Activated CD4-positive, alpha-beta T cell treated with anti-CD3 and anti-CD28 coated beads for 24 hours (primary cell): ENCODE measurements at places on chromosomes 12 and 14.

DNA sequence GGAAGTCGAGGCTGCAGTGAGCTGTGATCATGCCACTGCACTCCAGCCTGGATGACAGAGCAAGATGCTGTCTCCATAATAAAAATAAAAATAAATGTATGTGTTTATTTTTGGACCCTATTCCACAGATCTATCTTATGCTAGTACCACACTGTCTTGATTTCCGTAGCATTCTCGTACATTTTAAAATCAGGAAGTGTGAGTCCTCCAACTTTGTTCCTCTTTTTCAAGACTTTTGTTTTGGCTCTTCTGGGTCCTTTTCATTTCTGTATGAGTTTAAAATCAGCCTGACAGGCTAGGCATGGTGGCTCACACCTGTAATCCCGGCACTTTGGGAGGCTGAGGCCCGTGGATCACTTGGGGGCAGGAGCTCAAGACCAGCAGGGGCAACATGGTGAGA, 25.8 kb downstream of the DAO start:
- DNase-seq = no peak

GRCh38 chr12:77189458-77189857, 124.1 kb upstream of the E2F7 start:
- DNase-seq = no peak

DNA sequence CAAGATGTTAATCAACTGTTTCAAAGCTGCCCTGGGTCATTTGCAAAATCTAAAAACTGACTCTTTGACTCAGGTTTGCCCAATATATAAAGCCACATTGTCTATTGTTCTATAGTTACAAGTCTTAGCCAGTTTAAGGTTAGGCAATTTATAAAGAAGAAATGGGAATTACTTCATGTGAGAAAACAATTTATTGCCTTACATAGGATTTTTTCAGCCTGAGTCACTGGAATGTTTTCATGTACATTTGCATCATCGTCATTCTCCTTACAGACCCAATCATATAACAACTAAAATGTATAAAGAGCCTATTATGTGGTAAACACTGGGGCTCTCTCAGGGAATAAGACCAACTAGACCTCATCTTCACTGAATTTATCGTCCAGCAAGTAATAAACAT, 100.3 kb upstream of the PLEKHG7 start:
- DNase-seq = no peak

DNA sequence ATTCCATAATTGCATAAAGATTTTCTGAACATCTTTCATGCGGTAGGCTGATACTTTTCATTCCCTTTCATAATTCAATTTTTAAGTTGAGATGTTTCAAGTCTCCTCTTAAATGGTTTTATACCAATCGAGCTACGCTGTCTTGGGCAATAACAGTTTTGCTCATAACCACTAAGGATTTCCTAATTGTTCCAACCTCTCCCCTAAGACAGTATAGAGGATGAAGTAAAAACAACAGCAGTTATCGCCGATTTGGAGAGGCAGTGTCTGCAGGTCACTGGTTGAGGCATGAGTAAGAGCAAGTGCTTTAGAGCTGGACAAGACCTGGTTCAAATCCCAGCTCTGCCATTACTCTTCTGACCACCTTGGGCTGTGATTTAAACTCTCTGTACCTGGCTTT, 6.9 kb upstream of the MED13L start:
- no peak for DNase-seq

- DNase-seq = no peak
Observed at GRCh38 chr14:50342221-50343078, 30.3 kb downstream of the DMAC2L start.

GRCh38 chr12:91877456-91878235, 268.0 kb downstream of the BTG1 start:
- DNase-seq = no peak

DNA sequence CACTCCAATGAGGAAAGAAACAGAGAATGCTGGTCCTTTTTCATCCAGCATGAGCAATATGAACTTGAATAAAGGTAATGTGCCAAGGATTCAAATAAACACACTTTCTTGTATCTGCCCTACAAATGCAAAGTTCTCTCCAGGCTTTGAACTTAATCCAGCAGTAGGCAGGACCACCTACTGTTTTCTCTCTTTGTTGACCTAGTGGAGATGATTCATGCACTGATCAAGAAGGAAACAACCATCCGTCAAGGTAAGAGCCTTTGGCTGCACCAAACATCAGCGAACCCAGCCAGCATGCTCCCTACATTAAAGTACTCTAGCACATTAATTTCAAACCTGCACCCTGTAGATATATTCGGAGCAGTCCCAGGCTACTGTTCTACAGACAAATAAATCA, 489.3 kb downstream of the GALC start:
- no peak for DNase-seq

GRCh38 chr14:72880164-72880563, 13.7 kb downstream of the DPF3 start:
- DNase-seq = no peak

DNA sequence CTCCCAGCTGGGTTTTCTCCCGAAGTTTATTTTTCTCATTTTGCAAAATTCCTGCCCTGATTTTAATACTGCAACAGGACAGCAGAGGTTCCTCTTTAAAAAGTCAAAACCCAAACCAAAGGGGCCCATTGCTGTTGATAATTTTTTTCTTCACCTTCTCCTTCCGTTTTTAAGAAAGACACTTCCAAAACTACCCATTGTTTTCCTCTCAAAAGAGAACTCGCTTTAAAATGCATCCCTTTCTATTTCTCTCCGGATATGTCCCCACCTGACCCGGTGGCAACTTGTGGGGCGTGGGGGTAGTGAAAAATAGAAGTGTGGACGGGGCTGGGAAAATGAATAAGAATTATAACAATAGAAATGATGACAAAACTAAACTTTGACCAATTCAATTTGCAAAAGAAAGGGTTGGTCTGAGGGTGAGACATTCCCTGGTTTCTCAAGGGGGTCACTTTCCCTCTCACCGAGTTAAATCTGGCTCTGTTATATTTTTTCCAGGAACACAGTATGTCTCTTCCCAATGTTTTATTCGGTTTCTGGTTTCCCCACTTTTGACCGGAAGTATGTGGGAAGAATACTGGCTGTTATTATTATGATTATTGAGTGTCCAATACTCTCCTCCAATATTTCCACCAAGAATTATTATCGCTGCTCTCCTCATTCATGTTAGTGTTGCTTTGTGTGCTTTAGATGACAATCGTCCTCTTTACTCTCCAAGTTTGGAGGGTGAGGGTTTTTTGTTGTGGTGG, 4.1 kb upstream of the TBX5 start:
- DNase-seq = no peak

DNA sequence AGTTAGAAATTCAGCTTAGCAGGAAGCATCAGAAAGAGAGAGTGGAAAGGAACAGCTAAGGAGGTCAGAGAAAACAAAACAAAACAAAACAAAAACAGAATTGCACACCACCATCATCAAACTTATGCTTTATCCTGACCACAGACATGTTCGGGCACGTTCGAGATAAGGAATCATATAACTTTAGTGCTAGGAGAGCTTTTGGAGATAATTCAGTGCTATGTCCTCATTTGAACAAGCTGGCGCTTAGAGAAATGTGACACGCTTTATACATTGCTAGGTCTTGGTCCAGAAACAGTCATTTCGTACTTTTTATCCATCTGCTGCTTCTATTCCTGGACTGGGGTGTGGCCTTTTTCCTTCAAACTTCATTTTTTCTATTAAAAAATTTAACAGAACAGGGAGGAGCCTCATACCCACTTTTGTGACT, 213.1 kb downstream of the PTPRO start:
- no peak for DNase-seq

DNA sequence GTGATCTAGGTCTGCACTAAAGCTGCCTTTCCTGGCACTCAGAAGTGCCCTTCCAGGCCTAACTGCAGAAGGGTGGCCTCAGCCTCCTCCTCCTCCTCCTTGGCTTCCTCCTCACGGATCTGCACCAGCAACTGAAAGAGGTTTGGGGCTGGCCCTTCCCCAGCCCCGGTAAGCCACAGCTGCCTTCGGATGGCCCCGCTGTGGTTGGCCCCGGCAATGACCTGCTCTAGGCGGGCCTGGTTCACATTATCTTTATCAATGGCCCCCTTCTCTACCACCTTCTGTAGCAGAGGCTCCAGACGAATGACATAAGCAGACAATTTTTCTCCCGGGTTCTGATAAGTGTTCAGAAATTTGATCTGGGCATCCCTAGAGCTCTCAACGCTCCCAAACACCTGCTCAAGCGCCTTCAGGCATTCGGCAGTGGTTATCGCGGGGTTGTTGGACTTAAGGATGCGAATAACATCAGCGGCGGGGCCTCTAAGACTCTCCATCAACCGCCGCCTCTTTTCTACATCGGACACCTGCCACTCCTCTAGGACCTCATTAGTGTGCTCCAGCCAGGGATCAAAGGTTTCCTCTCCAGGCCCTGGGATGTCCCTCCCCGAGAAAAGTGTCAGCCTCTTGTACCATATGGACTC, 1.5 kb downstream of the PNMA1 start:
- peak; percentile 34 for DNase-seq

- peak; percentile 20 for DNase-seq
Observed at GRCh38 chr14:21860172-21860571, 186.6 kb upstream of the OR4E1 start.

GRCh38 chr14:24690492-24690891, 56.5 kb upstream of the GZMB start:
- DNase-seq = no peak

DNA sequence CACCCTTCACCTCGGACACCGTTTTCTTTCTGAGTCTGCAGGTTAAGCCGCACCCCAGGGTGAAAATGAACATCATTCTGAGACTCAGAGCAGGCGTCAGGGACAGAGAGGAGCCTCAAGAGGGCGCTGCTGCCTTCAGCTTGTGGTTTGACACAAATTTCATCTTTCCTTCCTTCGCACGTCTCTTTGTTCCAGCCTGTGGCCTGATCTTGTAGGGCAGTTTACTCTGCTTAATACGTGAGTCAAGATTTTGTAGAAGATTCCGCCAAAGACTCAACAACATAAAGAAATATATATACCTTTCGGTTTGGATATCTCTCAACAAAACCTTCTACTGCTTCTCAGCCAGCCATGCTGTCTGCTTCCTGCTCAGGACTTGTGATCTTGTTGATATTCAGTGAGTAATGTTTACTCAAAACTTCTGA, 329.3 kb upstream of the OR4E1 start:
- peak; percentile 60 for DNase-seq

DNA sequence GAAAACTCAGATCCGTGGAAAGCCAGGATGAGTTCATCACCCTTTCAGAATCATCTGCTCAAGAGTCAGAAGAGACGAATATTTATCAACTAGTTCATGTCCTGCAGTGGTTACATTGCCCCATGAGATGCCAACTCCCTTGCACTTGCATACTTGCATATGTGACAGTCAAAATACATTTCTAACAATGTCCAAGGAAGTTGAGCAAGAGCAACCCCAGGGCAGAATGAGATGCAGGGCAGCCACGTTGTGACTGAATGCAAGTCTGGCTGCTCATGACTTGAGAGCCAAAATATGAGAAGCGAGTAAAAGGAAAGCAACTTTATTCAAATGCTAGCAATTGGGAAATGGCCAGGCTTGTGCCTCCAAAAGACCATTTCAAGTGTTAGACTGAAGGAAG, 23.6 kb upstream of the UTP20 start:
- DNase-seq = no peak

DNA sequence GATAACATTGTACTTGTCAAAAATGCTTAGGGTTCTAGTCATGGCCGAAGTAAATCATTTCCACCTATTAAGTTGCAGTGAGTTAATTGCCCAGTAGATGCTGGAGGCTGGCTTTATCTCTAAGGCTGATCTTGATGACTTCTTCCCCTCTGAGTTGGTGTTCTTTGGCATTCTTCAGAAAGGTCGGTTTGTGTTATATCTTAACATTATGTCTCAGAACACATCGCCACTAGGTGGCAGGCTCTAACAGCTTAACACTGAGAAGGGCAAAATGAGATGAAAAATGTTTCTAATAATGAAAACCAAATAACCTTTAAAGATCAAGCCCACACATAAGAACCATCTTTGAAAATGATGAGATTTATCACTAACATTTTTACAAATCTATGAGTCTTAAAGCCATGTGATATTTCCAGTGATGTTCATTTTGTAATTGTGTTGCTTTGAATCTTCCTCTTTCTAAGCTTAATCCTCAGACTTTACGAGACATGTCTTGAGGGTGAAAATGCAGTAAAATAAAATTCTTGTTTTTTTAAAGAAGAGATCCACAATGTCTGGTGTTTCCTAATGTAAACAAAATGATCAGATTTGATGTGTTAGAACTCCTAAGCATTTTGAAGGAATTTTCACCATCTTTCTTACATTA, 28.6 kb downstream of the SUDS3 start:
- DNase-seq = peak; percentile 29

GRCh38 chr14:70338550-70338949, 20.9 kb downstream of the COX16 start:
- DNase-seq = no peak

DNA sequence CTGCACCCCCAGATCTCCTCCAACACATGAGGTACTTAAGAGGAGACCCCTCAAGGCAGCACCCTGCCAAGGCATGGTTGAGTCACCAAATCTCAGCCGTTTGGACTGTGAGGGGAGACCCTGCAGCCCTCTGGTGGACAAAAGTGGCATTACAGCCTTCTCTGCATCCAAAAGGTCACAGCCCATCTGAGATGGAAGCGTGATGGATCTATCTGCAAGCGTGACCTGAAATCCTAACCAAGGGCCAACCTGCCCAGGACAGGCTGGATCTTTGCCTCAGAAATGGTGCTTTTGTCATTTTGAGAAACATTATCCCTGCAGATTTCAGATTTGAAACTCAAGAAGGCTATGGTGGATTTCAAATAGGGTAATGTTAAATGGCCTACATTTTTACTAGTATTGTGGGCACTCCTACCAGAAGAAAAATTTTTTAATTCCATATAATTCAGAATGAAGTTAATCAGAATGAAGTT, 23.7 kb upstream of the DHRS4 start:
- DNase-seq = peak; percentile 85

GRCh38 chr12:6987956-6988553, 17.3 kb downstream of the EMG1 start:
- DNase-seq = no peak

- DNase-seq = no peak
Observed at GRCh38 chr12:2183556-2184541, 131.1 kb downstream of the CACNA1C start.

GRCh38 chr12:14836336-14837210, 6.8 kb downstream of the ART4 start:
- no peak for DNase-seq

- no peak for DNase-seq
Observed at GRCh38 chr12:29710104-29710503, 73.6 kb downstream of the TMTC1 start.

DNA sequence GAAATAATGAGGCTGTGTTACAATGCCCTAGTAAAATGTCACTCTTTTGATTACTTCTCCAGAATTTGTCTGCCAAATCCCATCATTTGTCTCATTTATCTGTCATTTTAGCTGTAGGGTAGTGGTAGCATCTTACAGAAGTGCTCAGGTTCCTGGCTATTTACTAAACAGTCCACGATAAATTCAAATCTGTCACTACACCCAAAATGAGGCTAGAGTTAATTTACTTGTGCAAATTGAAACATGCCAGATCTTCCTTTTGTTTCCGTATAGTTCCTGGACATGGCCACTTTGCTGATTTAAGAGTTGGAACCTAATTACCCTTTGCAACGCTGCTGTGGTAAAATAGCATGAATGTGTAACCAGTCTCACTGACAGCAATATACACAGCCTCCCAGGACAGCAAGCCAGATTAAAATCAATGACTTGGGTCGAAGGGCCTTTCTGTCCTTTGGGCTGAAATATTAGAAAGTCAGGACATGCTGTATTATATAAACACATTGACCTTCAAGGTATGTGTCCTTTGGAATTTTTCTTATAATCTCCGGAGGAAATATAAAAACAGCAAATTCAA, 485.4 kb downstream of the MDGA2 start:
- no peak for DNase-seq
